ENCODE measurements at places on chromosomes 3 and 15.

DNA sequence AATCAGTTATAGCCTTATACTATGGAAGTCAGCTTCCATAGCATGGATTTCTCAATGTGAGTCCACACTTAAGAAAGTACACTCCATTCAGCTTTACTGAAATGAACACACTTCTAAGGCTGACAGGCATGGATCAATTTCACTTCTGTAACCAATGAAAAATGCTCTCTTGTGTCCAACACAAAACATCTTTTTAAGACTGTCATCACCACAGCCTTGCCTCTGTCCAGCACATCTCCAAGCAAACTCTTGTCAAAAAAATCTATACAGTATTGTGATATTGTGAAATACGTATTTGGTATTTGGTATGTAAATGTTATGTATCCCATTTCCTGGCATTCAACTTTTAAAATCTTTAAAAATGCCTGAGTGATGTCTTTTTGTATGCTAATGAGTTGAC is 208.7 kb downstream of the RAP2B start:
- DNase-seq, result no peak

DNA sequence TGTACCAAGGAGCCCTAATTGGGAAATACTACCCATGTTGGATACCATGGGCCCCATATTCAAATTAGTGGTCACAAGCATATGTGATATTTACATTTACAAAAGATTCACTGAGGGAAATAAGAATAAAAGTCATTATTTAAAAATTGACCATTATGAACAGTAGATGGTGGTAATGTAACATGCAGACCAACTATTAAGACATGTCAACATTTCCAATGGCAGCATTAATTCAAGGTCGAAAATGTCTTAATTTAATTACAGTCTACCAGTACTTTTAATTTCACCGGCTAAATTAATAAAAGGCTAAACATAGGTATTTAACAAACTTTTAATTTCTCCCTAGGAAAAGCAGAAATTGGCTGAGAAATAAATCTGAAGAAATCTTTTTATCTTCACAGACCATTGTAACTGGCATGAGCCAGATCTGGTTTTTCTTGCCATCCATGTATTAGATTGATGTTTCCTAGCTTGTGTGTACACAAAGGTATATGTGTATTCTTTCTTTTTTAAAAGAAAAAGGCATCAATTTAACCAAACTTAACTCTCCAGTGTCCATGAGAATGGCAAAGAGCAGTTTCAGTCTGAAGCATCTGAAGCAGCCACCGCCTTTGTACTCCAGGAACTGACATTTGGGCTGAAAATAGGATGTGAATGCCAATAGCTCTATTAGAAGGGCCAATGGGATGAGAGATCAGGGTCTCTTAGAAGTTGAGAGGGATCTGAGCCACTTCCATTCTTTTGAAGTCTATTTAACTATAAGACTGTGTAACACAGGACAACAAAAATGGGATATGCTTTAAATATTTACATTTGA is 26.6 kb downstream of the NEK11 start:
- no peak for DNase-seq

DNA sequence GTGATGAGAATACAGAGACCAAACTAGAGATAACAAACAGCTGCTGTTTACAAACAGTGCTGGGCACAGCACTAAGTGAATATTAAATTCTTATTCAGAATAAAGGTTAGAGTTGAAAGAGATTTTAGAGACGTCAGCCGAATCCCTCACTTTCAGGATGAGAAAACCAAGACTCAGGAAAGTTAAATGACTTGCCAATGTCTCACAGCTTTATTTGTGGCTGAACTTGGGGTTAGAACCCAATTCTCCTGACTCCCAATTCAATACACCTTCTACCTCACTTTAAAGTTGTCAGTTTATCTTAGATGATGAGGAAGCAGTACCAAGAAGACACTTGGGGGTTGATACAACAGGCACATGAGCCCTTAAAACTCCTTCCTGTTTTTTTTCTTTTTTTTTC is 180.9 kb downstream of the GAP43 start:
- no peak for DNase-seq

- no peak for DNase-seq
Observed at GRCh38 chr3:63654931-63655330, 2.5 kb downstream of the SNTN start.

DNA sequence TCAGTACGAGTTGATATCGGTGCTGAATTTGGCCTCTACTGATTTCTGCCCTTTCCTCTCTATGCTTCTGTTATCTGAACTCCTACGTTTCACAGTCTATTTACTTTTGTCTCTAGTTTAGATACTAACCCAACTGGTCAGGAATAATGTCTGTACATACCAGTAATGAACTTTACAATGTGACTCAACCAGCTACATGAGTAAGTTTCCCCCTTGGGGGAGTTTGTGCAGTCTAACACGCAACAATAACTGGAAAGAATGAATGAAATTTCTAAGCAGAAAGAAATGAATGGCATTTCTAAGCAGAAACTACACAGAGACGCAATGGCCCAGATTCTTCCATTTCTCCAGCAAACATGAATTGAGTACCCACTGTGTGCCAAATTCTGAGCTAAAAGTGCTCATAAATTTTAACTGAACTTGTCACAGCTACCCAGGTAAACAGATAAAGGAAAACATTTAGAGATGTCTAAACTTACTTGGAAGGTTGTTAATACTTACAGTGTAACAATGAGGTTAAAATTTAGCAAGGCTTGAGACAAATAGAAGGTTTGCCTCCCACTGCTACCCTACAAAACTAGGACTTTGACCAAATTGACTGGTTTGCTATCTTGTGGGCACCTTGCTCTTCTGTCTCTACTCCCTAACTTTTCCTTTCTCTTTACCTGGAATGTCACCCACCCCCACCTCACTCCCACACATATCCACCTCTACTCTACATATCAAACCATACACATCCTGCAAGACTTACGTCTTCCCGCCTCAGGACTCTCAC is 11.6 kb downstream of the UPK1B start:
- no peak for DNase-seq

GRCh38 chr3:161270991-161271390 is 49.9 kb downstream of the NMD3 start:
- DNase-seq, result no peak

- no peak for DNase-seq
Observed at GRCh38 chr3:117126946-117127546, 417.5 kb downstream of the TUSC7 start.

- peak; percentile 42 for DNase-seq
Observed at GRCh38 chr3:73086071-73086494, 24.6 kb downstream of the EBLN2 start.

DNA sequence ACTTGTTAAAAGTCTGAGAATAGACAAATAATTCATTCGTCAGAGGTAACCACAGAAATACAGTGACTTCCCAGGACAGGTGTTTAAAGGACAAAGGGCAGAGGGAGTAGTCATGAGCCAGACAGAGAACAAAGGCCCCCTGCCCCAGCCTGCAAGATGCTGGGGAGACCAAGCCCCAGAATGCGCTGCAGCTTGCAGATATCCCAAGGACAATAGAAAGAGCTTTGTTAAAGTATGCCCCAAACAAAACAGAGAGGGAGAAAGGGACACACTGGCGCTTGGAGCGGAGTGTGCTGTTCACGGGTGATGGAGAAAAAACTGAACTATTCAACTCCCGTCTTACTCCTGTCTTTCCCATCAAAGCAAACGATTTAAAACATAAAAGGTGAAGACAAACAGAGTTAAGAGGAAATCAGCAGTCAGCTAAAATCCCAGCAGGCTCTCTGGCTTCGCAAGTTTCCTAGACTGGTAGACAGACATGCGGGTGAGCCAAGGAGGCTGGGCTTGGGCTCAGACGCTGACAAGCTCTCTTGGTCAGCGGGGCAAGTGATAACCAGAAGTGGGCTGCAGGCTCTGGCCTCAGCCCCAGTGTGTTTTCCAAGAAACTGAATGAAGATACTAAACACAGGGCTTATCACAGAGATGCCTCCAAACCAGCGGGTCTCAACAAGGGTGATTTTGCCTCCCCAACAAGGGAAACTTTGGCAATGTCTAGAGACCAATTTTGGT is 130.1 kb downstream of the UACA start:
- no peak for DNase-seq

- no peak for DNase-seq
Observed at GRCh38 chr3:151315846-151316245, 774 bp downstream of the GPR87 start.

GRCh38 chr15:92059036-92059970 is 205.8 kb downstream of the SLCO3A1 start:
- DNase-seq, result no peak

GRCh38 chr3:38254872-38255271 is 10.7 kb upstream of the SLC22A13 start:
- DNase-seq, result no peak

GRCh38 chr3:88996691-88997090 is 110.7 kb upstream of the EPHA3 start:
- no peak for DNase-seq

GRCh38 chr15:59688423-59688781 is 718 bp downstream of the BNIP2 start:
- no peak for DNase-seq

- no peak for DNase-seq
Observed at GRCh38 chr3:55089211-55089610, 161.4 kb upstream of the LRTM1 start.

DNA sequence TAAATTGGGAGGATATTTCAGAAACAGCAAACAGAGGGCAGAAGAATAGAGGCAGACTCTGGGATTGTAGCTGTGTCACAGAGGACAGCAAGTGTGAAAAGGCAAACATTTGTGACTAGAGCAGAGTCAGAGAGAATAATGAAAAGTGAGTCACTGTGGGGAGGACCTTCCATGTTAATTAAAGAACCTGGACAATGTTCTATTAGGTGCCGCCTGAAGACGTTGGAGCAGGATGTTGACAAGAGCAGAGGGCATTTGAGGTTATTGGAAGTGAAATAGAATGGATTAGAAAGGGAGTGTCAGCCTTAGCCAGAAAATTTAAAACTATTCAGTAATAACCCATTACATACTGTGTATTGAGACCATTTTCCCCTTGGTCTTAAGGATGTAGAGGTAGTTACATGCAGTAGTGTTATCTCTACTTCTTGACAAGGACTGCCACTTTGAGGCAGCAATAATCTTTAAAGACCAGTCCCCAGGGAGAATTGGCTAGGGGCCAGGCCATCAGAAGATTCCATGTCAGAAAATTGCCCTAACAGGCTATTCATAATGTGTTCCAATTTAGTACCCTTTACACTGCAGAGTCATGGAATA is 5.8 kb downstream of the ACKR2 start:
- DNase-seq, result no peak

GRCh38 chr3:20575146-20575545 is 389.1 kb upstream of the SGO1 start:
- no peak for DNase-seq

- DNase-seq, result no peak
Observed at GRCh38 chr3:137766876-137767537, 2.9 kb downstream of the SOX14 start.

- DNase-seq, result no peak
Observed at GRCh38 chr3:185595526-185595925, 9.4 kb downstream of the SENP2 start.

GRCh38 chr3:32831791-32832190 is 14.0 kb downstream of the TRIM71 start:
- DNase-seq, result no peak

GRCh38 chr3:141934354-141934753 is 57.9 kb downstream of the ATP1B3 start:
- DNase-seq, result no peak

GRCh38 chr15:89112341-89112971 is 24.2 kb downstream of the ABHD2 start:
- no peak for DNase-seq

GRCh38 chr3:172224560-172225214 is 185.3 kb downstream of the FNDC3B start:
- DNase-seq, result no peak

DNA sequence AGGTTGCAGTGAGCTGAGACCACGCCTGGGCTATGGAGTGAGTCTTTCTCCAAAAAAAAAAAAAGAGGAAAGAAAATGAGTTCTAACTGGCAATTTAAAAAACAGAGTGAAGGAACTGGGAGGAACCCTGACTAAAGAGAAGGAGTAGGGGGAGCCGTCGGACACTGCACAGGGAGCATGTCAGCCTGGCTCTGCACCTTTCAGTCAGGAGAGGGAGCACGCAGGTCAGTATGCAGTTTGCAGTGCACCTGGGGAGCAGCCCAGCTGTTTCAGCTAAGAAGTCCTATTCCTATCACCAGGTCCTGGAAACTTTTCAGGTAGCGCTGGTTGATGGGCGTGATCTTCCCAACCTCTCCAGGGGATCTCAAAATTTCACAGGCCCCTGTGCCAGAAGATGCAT is 14.9 kb upstream of the ZXDC start:
- no peak for DNase-seq

GRCh38 chr3:168984872-168985271 is 678.6 kb downstream of the MECOM start:
- no peak for DNase-seq

DNA sequence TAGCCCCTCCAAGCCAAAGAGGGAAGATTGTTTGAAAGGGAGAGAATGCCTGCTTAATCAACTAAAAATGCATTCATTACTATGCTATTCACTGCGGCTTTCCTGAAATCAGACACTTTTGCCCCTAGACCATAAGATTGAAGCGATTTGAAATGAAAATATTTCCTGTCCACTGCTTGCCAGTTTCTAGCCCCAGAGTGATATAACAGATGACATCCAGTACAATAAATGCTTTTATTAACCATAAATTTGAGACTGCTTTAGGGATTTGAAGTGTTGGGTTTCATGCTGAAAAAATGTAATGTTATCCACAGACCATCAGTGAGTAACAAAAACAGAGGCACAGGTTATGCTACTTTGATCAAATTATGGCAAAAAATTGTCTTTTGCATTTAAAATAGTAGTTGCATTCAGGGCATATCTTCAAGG is 14.1 kb downstream of the IL17RD start:
- no peak for DNase-seq

- no peak for DNase-seq
Observed at GRCh38 chr3:112619295-112619694, 21.6 kb downstream of the CCDC80 start.

DNA sequence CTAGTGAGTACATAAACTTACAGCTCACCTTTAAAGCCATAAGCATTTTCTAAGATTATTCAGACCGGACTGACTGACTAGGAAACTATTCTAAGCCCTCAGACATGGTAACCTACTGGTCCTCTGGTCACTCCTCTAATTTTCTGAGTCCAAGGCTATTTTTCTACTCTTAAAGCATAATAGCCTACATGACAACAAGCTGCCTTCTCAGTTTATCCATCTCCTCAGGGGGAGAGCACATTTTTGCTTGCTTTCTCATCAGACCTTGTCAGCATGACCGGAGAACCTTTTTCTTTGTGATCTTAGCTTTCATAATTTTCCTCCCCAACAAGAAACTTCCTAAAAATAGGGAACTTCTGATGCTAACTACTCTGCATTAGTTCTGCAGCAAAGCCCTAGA is 38.4 kb downstream of the UBP1 start:
- no peak for DNase-seq

DNA sequence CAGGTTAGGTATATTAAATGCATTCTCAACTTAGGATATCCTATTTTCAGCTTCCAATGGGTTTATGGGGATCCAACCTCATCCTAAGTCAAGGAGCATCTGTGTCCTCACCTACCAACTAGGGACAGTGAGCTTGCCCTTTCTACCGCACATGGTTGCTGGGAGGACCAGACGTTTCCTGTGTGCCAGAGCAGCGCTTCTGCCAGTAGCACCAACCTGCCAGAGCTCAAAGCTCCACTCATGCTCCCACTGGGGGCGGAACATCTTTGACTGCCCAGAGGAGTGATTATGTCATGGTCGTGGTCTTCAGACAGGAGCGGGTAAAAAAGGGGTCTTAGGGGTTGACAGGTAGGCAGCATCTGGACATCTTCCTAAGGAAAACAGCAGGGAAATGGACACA is 24.7 kb downstream of the XPC start:
- no peak for DNase-seq

All from activated CD4-positive, alpha-beta T cell treated with anti-CD3 and anti-CD28 coated beads, Interleukin-2, amount 50 U/mL, for 4 hours (primary cell).